ENCODE measurements at places on chromosomes 3 and 15.

- no peak for DNase-seq
Observed at GRCh38 chr15:100073982-100074381, 267.8 kb downstream of the ADAMTS17 start.

GRCh38 chr15:58520464-58520863, 88.7 kb downstream of the LIPC start:
- no peak for DNase-seq

DNA sequence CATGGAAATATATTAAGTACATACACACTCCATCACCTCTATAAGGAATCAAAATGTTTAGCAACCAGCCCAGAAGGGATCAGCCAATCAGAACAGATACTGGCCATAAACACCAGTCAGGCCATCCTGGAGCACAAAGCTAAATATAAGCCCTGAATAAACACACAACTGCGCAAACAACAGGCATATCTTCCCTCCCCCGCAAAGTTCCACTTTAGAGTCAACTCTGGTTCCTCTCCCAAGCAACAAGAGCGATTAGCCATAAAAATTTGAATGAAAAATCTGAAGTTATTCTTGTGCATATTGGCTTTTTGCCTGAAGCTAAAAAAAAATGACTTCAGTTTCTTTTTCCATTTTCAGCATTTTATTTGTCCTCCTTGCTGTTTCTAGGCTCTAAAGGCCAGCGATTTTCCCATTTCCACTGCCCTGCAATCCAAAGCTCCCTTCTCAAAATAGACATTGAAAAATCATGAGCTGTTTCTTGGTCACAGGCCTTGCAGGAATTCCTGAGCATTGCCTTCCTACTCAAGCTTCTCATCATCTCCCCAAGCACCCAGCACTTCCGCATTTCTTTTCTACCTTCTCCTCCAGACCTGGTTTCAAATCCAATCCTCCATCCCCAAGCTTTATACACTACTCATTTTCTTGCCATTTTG, 247.9 kb downstream of the ZMAT3 start:
- DNase-seq: no peak

DNA sequence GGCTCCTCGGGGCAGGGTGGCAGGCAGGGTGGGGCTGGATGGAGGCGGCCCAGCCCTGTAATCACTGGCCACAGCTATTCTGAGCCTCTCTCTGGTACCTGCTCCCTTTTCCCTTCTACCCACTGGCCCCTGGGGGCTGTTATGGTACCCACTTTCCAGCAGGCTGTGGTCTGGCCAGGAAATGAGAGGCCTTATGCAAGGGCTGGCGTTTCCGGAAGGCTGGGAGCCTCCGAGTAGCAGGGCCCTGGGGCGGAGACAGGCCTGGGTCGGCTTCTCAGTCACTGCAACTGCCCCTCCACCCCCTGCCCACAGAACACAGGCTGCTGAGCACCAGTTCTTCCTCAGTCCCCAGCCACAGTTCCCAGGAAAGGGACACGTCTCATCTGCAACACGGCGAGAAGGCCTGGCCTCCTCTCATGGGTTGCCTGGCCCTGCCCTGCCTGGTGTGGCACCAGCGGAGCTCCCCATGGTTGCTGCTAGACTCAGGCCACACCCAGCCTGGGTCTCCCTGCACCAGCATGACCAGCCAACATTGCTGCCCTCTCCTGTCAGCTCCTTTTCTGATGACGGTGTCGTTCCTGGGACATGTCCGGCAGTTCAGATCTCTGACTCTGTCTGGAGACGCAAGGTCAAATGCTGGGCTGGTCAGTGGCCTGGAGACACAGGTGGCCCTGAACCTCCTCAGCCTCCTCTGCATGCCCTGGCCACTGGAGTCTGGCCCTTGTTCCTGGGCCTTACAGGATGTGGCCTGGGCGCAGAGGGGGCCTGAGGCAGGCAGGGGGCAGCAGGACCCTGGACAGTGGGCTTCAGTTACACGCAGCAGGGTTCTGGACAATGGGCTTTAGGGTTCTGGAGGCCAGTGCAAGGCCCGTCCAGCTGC, 6.5 kb downstream of the CHST13 start:
- no peak for DNase-seq

DNA sequence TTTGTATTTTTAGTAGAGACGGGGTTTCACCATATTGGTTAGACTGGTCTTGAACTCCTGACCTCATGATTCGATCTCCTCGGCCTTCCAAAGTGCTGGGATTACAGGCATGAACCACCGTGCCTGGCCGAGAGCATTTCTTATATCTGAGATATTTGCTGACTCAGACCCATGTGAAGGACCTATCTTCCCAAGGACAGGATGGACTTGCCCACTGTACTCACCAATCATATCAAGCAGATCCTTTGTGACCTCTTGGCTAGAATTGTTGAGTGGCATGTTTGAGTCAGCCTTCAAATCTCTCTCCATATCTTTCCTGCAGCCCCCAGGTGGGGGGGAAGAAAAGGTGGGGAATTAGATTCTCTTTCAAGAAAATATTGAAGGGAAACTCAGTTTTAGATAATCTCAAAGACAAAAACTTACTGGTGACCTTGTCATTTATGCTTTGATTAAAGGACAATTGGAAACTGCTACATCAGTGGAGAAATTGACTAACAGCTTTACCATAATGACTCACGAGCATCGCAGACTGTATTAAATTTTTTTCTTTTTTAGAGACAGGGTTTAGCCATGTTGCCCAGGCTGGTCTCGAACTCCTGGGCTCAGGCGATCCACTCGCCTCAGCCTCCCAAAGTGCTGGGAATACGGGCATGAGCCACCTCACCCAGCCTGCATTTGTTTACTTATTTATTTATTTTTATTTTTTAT, 3.1 kb downstream of the C3orf62 start:
- DNase-seq: no peak

DNA sequence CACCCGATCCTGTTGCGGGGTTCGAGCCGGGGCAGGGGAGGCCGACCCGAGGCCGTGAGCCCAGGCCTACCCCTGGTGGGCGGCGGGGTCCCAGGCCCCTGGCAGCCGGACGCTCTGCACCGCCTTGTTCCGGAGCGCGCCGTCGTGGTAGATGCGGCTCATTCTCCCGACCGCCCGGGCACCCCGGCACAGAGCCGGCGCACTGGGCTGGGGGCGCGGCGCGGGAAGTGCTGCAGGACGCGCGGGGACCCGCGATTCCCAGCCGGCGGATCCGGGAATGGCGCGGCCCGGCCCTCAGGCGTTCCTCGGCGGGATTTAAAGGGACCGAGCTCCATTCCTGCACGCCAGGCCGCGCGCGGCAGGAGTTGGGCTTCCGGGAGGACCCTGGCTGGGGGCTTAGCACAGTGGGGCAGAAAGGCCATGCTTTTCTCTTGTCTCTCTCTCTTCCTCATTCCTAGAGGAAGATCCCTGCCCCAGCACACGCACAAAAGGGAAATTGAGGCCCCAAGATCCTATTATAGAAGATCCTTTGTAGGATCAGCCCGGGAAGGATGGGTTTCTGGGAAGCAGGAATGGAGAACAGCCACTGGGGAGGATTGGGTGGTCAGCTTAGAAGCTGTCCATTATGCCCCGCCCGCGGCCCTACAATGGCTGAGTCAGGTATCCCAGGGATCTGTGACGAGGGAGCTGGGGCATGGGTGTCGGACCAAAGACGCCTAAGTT, at the start of gene ARPIN:
Gene ARPIN, minus strand, starts transcription at position 279 of the 723 bp plus-strand sequence. Its CDS starts 117 bp downstream, at position 162.
- DNase-seq: no peak

- no peak for DNase-seq
Observed at GRCh38 chr15:32908872-32909271, 191.1 kb downstream of the GREM1 start.

DNA sequence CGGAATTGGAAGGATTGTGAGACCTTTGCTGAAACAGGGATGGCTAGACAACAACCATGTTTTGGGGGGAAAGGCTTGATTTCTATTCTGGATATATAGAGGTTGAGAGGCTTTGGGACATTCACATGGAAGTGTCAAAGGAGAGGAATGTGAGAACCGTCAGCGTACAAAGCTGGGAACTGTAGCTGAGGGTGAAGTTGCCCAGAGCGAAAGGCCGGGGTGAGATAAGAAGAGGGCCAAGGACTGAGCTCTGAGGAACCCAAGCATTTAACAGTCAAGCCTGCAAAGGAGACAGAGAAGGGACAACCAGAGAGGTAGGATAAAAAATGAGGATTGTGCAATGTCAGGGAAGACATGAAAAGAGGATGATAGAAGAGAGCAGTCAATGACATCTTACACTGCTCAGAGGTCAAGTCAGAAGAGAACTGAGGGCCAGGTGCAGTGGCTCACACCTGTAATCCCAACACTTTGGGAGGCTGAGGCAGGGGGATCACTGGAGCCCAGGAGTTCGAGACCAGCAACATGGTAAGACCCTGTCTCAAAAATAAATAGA, 41.5 kb upstream of the RAF1 start:
- DNase-seq: no peak

GRCh38 chr3:13080591-13080990, 7.4 kb upstream of the IQSEC1 start:
- DNase-seq: no peak

DNA sequence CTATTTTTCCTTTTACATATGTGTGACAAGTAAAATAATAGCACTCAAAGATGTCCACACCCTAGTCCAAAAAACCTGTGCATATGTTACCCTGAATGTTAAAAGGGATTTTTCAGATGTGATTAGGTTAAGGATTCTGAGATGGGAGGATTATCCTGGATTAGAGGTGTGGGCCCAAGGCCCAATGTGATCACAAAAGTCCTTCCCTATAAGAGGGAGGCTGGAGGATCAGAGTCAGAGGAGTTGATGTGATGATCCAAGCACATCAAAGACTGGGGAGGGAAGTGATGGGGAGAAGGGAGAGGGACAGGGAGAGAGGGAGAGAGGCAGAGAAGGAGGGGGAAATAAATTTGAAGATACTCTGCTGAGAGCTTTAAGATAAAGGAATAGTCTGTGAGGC, 512.6 kb downstream of the PLOD2 start:
- no peak for DNase-seq

GRCh38 chr3:172106037-172106954, 66.9 kb downstream of the FNDC3B start:
- no peak for DNase-seq

DNA sequence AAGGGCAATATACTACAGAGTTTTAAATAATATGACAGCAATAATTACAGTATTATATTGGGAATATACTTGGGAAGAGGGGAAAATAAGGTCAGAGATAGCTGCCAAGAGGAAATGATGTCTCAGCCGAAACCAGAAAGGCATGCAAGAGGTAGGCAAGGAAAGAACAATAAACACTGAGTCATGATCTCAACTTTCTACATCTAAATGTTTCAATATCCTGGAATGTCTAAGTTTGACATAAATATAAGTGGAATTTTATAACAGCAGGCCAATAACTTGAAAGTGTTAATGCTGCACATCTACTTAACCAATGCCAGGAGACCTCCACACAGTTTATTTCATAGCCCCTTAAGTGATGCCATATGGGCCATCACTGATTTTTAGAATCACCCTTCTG, 99.8 kb upstream of the CPNE4 start:
- no peak for DNase-seq

DNA sequence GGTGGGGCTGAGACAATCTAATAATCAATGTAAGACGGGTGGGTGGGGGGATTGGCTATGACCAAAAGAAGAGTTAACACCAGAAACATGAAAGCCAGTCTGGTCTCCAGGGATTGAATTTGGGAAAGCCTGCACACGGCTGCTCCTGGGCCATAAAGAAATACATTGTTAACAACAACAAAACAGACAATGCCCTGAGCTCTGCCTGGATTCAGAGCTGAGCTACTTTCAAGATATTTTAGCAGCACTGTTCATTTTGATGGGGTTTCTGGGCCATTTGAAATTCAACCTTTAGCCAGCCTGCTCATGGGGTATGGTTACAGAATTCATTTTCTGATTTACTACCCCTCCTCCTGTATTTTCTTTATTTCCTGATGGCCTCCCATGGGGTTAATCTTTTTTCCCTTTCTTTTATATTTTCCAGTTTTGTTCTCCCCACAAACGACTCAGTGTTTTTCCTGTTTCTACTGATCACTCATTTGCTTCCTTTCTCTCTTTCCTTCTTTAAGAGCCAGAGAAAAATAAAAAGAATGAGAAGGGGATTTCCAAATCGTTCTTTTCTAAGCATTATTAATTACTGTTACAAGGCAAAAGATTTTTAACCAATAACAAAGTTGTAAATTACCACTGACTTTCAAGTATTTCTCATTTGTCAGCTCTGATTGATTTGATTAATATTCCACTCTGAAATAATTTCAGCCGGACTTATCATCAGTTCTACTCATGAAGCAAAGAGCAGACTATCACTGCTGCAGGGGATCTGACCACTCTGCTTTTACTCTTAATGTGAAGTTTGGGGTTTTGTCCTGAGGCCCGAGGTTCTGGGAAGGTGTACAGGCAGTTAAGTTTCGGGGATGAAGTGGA, 19.6 kb downstream of the NR2F2 start:
- DNase-seq: no peak

- no peak for DNase-seq
Observed at GRCh38 chr3:181698263-181698954, 13.3 kb upstream of the SOX2 start.

- no peak for DNase-seq
Observed at GRCh38 chr3:107643038-107643883, 120.5 kb downstream of the BBX start.

DNA sequence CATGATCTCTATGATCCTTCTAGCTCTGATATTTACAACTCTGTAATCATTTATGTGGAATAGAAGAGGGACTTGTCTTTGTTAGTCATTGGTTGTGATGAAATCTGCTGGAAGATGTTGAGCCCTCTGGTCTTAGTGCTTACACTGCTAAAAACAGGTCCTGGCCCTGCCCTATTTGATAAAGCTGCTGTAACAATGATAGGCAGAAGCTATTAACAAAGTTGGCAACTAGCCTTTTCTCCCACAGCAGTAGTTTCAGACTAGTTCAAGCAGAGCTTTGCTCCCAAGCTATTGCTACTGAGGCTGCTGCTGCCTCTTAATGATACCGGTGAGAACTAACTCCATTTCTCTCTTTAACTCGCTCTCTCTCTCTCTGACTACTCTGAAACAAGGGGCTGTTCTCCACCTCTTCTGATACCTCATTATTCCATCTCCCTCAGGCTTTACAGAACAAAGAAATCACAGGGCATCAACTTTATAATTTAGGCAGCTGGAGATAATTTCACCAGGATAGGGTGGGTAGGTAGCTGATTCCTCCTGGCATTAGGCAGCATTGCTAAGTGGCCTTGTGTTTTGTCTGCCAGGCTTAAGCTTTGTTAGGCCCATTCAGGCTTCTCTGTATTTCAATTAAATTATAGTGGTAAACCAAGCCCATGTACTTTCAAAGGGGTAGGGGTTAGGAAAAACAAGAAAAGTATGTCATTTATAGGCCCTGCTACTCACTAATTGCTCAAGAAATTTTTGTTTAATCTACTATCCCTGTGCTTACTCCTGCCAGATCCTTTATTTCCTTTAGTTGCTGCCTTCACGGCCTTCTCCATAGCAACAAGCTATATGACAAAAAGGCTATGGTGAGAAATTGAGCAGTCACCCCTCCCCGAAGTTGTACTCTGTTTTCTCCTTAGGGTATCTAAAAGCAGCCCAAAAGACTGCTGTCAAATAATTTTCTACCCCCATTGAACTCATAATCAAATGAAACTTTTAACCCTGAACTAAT, 139.6 kb downstream of the RBPMS2 start:
- DNase-seq: no peak

- DNase-seq: no peak
Observed at GRCh38 chr15:39281094-39281493, 299.8 kb upstream of the THBS1 start.

GRCh38 chr3:109413049-109413448, 75.7 kb upstream of the DPPA4 start:
- DNase-seq: no peak
